CD8-positive, alpha-beta memory T cell (primary cell): ENCODE measurements at places on chromosomes 13 and 19. TPM values are rescaled to one million over a fixed set of nuclear protein-coding genes. Genes with fewer than 3 reads are reported as not detected.

GRCh38 chr13:111597191-111597611, 276.8 kb downstream of the TEX29 start:
- no peaks in the 10 kb centered on the region for H3K36me3 ChIP-seq
- DNase-seq: no peak
- H3K4me3 ChIP-seq: no peak overlapping the region
- no peak overlapping the region for H3K27ac ChIP-seq

DNA sequence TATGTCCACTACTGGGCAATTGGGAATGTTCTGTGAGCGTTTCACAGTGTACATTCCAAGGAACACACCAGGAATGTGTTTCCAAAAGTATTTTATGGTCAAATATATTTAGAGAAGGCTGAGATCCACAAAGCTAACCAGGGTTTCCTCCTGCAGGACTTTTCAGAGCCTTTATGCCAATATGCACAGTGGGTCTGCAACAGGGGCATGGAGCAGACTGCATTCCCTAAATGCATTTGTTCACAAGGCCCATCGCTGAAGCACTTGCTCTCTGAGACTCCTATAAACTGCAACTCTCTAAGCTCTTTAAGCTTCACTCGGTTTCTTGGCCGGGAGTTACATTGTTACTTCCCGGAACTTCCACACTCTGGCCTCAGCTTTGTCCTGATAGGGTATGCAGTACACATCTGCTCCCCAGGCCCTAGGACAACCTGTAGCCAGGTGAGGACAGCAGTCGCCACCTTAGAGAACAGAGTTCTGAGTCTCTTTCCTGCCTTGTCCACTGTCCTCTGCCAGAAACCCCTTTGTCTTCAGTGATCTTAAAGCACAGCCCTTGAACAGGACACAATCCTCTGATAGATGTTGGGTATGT, 33.5 kb downstream of the FBN3 start:
- no peak overlapping the region for H3K27ac ChIP-seq
- H3K4me1 ChIP-seq: no peaks in the 10 kb centered on the region
- no peaks in the 10 kb centered on the region for H3K36me3 ChIP-seq
- DNase-seq: no peak
- no peaks in the 10 kb centered on the region for H3K27me3 ChIP-seq
- no peak overlapping the region for H3K4me3 ChIP-seq

Gene ZNF677
- total RNA-seq: 7.8 TPM

DNA sequence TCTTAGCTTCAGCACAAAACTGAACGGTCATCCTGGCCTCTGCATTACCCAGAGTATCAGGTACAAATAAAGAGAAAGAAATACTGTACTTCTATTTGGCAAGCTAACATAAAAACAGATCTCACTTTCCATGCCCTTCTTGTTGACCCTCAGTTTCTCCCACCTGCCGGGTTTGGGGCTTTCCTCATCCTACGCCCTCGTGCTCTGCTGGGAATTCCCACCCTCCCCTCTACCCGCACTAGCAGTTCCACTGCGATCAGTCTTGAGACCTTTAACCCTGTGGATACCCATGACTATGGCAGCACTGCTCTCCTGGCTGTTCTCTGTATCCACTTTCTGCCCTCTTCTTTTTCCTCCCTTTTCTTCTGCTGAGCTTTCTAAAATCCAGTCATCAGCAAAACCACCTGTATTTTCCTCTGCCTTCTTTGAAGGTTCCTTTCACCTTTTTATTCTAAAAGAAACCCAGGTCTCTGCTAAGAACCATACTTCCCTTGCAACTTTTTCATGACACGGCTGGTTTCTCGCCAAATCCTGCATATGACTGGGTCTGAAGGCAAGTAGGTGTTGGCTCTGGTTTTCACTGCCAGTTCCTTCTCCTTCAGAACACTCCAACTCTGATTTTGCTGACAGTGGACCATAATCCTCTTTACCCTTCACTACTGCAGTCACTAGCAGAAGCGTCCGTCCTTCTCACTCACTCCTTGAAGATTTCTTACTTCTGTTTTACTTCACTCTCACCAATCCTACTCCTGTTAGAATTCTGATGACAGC, 99.4 kb downstream of the MIPEP start:
- H3K4me3 ChIP-seq: no peak overlapping the region
- no peak overlapping the region for H3K27ac ChIP-seq
- H3K27me3 ChIP-seq: no peaks in the 10 kb centered on the region
- no peak for DNase-seq
- no peaks in the 10 kb centered on the region for H3K4me1 ChIP-seq

GRCh38 chr13:77986713-77987112, 68.1 kb upstream of the EDNRB start:
- H3K36me3 ChIP-seq: no peaks in the 10 kb centered on the region
- no peaks in the 10 kb centered on the region for H3K27me3 ChIP-seq
- H3K4me1 ChIP-seq: no peaks in the 10 kb centered on the region
- no peak overlapping the region for H3K4me3 ChIP-seq

Gene ANGPTL8
- not detected for total RNA-seq

DNA sequence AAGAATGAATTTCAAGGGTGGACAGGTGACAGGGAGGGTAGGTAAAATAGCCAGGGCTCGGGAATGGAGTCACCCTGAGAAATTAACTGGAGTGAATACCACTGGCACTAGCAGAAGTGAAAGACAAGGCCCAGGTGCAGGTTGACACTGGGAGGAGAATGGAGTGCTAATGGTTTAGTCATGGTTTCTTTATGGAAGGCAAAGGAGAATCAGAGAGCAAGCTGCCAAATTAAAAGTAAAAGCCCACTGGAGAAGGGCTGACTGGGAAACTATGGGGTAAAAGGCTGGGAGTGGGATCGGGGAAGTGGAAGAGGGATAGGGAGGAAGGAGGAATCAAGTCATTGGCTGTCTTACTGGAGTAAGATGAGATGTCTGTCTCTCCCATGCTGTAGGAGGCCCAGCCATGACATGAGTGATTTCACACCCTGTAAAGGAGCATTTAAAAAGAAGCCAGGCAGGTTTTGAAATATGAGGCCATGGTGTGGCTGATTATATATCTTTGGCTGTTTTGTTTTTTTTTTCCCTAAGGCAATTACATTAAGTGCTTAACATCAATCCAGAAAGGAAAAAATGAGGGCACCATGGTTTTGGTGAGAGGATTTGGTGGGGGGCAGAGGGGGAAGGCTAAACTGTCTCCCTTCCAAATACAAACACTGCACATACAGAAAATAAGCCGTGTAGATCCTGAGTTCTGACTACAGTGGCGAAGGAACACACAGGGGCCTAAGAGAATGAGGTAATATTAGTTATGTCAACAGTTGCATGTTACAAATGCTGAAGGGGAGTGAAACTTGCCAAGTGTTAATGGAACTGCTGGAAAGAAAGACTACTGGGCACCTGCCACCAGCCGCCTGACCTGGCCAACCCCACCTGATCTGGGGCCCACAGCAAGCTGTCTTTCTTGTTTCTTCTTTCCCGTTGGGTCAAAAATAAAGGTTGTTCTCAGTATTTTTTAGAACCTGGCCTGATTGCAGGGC, 183.5 kb upstream of the TSC22D1 start:
- H3K36me3 ChIP-seq: no peaks in the 10 kb centered on the region
- H3K4me3 ChIP-seq: no peak overlapping the region
- no peaks in the 10 kb centered on the region for H3K4me1 ChIP-seq
- no peaks in the 10 kb centered on the region for H3K27me3 ChIP-seq

Gene MTUS2
- total RNA-seq: not detected

DNA sequence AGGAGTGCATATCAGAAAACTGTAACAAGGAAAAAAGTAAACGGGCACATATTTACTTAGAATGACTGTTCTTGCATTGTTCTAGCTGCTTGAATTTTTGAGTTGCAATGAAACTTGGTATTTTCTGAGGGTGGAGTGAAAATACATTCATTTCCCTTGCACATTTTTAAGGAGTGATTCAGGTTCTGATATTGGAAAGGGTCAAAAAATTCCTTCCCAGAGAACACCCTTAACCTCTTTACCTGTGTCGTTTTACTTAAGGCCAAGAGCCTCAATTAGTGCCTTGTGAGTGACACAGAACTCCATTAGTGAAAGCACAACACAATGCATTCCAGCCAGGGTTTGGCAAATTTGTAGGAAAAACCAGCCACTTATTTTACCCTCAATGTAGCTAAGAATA, 2.3 kb downstream of the ITGBL1 start:
- no peaks in the 10 kb centered on the region for H3K4me1 ChIP-seq
- DNase-seq: no peak
- no peak overlapping the region for H3K4me3 ChIP-seq
- H3K27me3 ChIP-seq: no peaks in the 10 kb centered on the region

DNA sequence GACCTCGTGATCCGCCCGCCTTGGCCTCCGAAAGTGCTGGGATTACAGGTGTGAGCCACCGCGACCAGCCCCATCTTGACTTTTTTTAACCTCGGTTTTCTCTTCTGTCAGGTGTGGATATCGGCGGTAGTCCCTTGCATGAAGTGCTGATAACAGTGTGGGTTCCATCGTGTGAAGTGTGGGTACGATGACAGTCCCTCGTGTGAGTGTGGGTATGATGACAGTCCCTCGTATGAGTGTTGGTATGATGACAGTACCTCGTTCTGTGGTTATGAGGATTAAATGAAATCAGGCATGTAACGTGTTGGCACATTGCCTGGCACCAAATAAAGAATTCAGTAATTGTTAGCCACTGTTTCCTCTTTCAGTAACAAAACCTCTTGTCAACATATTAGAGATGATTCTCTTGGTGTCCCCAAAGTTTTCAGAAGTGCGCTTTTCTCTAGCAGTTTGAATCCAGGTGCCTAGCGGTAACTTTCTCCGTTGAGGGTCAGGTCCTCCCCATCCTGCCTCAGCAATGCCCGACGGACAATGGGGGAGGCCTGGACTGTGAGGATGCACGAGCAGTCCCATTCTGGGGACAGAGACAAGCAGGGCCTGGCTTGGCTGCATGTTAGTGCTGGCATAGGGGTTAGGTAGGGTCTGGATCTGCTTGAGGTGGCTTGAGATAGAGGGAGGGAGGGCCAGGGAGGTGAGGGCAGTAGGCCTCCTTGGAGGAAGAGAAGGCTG, 15.3 kb downstream of the GATAD2A start:
- H3K4me3 ChIP-seq: peak overlapping the region; percentile 1
- DNase-seq: peak; percentile 39
- H3K36me3 ChIP-seq: no peaks in the 10 kb centered on the region
- H3K27ac ChIP-seq: no peak overlapping the region
- H3K27me3 ChIP-seq: no peaks in the 10 kb centered on the region

Gene SERP2
- total RNA-seq: 0.51 TPM

GRCh38 chr19:55175117-55175867, 4.8 kb downstream of the SYT5 start:
- H3K27ac ChIP-seq: peak overlapping the region; percentile 38
- H3K36me3 ChIP-seq: no peaks in the 10 kb centered on the region
- no peak for DNase-seq

Gene ABHD8
- 6.0 TPM for total RNA-seq

- H3K27ac ChIP-seq: no peak overlapping the region
- DNase-seq: no peak
- H3K27me3 ChIP-seq: no peaks in the 10 kb centered on the region
- H3K4me3 ChIP-seq: no peak overlapping the region
- H3K36me3 ChIP-seq: no peaks in the 10 kb centered on the region
Observed at GRCh38 chr13:24065176-24065575, 95.3 kb upstream of the SPATA13 start.

DNA sequence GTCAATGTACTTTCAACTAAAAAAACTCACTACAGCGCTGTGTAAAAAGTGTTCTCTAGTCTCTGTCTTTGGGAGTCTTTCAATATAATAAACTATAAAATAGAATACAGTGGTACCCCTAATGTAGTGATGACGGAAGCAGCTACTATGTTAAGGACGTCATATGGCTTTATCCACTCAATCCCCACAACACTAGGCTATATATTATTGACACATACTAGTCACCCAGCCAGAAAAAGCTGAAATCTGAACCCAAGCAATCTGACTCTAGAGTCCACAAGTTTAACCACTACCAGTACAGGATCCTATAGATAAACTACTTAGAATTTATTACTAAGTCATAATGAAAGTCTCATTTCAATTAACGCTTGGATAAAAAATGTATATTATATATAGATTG, 48.3 kb downstream of the ELF1 start:
- H3K27ac ChIP-seq: no peak overlapping the region
- H3K27me3 ChIP-seq: no peaks in the 10 kb centered on the region
- no peaks in the 10 kb centered on the region for H3K36me3 ChIP-seq

- peaks cover 32% of the 10 kb centered on the region for H3K27me3 ChIP-seq
- no peak for DNase-seq
- H3K4me3 ChIP-seq: no peak overlapping the region
- no peaks in the 10 kb centered on the region for H3K36me3 ChIP-seq
- no peak overlapping the region for H3K27ac ChIP-seq
- peaks cover 45% of the 10 kb centered on the region for H3K4me1 ChIP-seq
Observed at GRCh38 chr19:55083004-55083850, 7.6 kb downstream of the EPS8L1 start.

DNA sequence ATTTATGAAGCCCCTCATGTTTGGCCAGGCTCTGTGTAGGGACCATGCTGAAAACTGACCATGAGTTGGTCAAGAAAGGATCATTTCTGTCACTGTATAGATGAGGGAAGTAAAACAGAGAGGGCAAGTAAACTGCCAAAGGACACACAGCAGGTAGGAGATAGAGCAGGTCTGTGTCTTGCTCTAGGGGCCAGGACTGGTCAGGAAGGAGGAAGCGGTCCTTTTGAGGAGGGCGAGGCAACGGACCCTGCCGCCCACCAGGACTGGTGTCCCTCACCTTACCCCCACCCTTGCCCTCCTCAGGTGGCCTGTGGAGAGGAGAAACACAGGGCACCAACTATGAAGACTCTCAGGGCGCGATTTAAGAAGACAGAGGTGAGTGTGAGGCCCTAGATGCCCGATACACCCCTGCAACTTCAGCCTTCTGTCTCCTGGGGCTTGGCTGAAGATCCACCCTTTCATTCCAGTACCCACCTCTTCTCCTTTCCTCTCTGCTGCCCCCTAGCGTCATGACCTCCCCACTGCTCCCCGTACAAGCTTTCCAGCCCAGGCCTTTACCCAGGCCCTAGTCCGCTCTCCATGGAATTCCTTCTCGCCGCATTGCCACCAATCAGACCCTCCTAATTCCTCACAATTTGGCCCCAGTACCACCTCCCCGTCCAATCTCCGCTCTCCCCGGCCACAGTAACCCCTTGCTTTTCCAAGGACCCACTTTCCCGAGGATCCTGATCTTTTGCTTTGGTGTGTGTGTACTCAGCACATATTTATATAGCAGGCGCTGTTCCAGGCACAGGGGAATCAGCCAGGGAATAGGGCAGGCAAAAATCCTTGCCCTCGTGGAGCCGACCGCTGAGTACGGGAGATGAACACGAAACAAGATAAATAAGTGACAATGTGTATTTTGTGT, 3.9 kb downstream of the ANKRD24 start:
- no peak overlapping the region for H3K27ac ChIP-seq
- no peaks in the 10 kb centered on the region for H3K36me3 ChIP-seq
- H3K4me3 ChIP-seq: no peak overlapping the region
- DNase-seq: peak; percentile 81
- no peaks in the 10 kb centered on the region for H3K27me3 ChIP-seq

DNA sequence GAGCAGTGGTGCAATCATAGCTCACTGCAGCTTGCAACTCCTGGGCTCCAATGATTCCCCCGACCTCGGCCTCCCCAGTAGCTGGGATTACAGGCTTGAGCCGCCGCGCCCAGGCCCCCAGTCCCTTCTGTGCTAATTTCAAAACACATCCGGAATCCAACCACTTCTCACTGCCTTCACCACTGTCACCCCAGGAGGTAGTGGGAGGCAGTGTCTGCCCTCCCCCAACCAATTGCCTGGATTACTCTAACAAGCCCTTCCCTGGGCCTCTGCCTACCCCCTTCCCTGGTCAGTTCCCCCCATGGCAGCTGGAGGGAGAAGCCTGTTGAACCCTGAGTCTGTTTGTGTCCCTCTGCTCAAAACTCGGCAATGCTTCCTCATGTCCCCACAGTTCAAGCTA, 2.3 kb downstream of the PRAM1 start:
- peaks cover 4% of the 10 kb centered on the region for H3K4me1 ChIP-seq
- DNase-seq: no peak
- H3K36me3 ChIP-seq: no peaks in the 10 kb centered on the region
- no peak overlapping the region for H3K4me3 ChIP-seq

Gene ADPRHL1
- 0.85 TPM for total RNA-seq

Gene ZSCAN5B
- total RNA-seq: not detected
